ENCODE measurements at places on chromosomes 11 and 22.
A peak's percentile ranks its signal among the peaks of the same experiment; 100 is the strongest.

GRCh38 chr11:94308024-94308423 is 3.6 kb downstream of the IZUMO1R start:
- no peak for DNase-seq

DNA sequence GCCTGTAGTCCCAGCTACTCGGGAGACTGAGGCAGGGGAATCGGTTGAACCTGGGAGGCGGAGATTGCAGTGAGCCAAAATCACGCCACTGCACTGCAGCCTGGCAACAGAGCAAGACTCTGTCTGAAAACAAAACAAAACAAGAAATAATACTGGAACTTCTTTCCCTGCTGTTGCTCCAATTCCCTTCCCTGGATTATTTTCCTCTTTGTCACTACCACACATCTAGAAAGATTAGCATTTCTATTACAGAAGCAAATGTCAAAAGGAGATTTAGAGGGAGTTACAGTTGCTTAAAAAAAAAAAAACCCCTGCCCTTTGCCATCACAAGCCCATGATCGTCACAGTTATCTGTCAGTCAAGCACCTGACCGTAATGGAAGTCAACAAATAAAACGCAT is 17.7 kb upstream of the SCGB1D1 start:
- DNase-seq, result no peak

DNA sequence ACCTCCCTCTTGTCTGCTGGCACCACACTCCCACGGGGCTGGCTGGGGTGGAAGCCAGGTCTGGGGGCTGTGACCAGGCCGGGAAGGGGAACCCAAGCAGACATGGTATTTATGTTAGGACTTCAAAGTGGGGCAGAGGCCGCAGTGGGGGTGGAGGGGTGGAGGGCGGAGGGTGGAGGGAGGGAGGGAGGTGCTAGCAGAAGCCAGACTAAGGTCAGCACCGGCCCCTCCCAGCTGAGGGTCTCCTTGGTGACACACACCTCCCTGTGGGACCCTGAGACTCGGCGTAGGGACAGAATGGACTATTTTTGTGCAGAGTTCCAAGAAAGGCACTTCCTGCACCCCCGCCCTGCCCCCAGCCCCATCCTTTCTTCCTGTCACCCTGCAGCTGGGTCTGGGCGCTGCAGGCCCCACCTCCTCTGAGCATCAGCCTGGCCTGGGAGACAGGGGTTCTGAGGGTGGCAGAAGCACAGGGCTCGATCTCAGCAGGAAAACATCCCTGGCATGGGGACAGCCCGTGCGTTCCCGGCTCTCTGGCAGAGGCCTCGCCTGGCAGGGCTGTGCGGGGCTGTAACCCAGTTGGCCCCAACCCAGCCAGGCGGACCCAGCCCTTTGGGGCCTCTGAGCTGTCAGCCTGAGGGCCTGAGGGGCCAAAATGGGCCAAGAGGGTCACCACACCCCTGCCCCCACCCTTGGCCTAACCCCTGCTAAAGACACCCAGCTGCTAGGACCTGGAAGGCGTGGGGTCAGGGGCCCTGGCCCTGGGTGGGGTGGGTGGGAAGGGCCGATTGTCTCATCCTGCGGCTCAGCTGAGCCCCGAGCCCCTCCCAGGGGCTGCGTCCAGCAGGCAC is 9.6 kb upstream of the CD248 start:
- DNase-seq, result no peak

DNA sequence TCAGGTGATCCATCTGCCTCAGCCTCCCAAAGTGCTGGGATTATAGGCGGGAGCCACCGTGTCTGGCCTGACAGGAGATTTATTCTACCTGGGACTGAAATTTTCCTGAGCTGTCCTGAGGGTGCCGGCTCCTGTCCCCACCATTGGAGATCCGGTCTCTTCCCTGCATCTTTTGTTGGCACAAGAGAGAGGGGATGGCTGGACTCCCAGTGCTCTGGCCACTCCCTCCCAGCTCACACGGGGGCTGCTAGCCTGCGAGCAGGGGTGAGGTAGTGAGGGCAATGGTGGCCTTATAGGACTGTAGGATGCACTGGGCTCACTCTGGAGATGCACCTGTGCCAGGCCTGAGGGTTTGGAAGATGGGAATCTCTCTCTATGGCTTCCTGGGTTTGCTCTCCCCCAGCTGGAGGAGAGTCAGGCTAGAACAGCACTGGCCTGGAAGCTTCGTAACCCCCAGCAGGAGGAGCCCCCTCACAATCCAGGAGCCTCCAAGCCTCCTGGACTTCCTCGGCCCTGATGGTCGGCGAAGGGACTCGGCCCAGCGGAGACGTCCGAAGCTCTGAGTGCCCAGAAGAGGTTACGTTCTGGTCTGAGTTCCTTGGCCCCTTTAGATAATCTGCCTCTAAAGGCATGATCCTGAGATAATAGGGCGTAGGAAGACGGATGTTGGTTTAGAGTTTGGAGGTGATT is 106.4 kb downstream of the NECTIN1 start:
- DNase-seq, result no peak

- no peak for DNase-seq
These were observed 655.7 kb upstream of the KIRREL3 start for GRCh38 chr11:127656116-127656836.

- no peak for DNase-seq
These were observed 390.0 kb upstream of the CADM1 start for GRCh38 chr11:115894176-115894575.

- no peak for DNase-seq
These were observed 87.0 kb downstream of the FAM168A start for GRCh38 chr11:73510877-73511276.

DNA sequence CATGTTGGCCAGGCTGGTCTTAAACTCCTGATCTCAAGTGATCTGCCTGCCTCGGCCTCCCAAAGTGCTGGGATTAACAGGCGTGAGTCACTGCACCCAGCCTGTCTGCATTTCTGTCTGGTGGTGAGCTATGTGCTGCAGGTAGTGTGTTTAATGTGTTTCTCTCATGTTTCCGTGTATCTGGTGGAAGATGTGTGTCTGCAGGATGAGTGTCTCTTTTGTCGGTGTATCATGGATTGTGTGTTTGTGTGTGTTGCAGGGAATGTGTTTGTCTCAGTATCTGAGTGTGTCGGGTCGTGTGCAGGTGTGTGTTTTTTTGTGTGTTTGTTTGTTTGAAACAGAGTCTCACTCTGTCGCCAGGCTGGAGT is 16.1 kb downstream of the SCARF2 start:
- DNase-seq, result no peak

GRCh38 chr11:78020246-78020645 is 2.8 kb downstream of the KCTD14 start:
- no peak for DNase-seq

GRCh38 chr22:34294476-34294875 is 374.2 kb upstream of the LARGE1 start:
- no peak for DNase-seq

DNA sequence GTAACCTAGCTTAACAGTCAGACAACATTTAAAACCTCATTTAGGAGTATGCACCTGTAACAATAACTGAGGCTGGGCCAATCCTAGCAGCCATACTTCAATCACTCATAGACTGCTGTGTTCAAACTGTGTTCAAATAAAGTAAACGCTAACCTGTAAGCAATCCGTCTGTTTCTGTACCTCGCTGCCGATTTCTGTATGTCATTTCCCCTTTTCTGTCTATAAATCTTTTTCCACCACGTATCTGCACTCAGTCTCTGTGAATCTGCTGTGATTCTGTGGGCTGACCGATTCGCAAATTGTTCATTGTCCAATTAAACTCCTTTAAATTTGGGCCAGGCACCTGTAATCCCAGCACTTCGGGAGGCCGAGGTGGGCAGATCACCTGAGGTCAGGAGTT is 12.3 kb downstream of the APOBEC3H start:
- DNase-seq, result no peak

DNA sequence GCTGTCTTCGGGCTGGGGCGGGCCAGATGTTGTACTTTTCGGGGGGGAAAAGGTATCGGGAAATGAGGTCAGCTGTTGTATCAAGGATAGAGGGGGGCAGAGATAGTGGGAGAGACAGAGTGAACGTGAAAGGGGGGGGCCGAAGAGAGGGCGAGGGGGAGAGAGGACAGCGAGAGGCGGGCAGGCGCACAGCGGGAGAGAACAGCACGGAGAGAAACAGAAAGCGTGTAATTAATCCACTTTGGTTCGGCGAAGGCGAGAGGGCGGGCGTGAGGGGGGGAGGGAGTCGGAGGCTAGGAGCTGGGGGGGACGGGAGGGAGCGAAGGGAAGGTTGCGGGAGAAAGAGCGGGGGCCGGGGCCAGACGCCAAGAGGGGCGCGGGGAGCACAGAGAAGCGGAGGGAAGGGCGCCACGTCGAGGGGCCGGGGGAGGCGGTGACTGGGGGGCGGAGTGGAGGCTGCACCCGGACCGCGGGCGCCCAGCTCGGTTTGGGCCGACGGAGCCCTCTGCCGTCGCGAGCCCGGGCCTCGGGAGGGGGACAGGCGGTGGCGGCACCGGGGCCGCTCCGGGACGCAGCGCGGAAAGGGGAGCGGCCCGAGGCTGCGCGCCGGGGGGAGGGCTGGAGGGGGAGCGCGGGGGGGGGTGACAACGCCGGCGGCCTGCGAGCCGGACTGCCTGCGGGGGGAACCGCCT is 612 bp downstream of the IGF2 start:
- no peak for DNase-seq

DNA sequence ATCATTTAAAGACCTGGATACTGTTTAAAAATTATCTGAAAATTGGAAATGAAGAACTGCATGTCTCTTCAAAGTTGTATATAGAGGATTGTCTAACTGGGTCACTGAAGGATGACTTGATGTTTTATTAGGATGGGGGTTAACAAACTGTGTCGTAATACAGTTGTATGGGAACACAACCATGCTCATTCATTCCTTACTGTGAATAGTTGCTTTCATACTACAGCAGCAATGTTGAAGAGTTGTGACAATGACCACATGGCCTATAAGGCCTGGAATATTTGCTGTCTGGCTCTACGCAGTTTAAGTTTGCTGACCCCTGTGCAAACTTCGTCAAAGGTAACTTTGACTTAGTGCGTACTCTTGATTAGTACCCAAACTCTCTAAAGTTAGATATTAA is 38.4 kb downstream of the FDX1 start:
- no peak for DNase-seq

DNA sequence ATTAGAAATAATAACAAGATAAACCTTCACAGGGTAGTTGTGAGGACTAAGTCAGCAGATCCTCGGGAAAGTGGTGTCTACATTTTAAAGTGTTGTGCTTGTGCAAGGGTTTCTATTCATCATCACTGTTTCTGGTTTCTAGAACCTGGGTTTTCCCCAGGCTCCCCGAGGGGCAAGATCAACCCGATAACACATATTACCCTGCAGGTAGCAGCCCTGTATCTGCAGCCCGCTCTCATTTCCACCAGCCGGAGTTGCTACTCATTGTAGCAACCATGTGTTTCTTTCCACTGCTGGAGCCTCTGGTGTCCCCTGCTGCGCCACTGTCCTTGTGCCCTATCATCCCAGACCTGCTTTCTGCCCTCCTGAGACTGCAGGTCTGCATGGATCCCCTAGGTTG is 67.0 kb downstream of the MIAT start:
- DNase-seq, result peak; percentile 5

- DNase-seq, result no peak
These were observed 112.7 kb downstream of the TEAD1 start for GRCh38 chr11:12786891-12787290.

- no peak for DNase-seq
These were observed 2.7 kb upstream of the SEC14L4 start for GRCh38 chr22:30508216-30508615.

DNA sequence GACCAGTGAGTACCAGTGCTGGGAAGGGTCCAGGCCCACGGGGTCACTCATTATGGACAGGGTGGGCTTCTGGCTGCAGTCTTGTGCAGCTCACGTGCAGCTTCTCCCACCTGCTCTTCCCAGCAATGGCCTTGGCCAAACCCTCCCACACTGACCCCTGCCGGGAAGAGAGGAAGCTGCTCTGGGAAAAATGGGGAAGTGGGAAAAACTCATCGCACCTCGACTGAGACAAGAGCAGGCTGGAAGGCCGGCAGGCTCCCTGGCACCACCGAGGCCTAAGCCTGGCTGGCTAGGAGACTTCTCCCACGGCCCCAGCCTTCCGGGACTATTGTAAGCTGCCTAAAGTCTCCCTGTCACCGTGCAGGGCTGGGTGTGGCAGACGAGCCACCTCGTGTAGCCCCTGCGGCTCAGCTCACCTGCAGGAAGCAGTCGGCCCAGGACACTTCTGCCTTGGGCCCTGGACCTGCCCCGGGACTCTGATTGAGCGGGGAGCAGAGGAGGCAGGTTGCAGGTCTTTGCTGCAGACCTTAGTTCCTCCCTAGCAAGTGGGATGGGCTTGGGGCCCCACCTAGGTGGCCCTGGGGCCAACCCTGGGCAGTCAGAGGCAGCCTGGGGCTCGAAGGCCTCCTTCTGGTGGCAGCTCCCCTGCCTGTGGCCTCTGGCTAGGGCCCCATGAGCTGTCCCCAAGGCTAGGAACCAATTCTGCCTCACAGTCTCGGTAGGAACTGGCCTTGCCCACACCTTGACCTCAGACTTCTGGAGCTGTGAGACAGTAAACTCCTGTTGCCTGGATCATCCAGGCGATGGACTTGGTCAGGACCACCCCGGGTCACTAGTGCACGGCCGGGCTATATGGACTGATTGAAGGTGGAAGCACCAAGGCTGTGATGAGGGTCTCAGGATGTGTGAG is 23.1 kb downstream of the MRGPRG start:
- DNase-seq, result peak; percentile 51

GRCh38 chr11:105000167-105000566 is 22.8 kb downstream of the CASP5 start:
- DNase-seq, result no peak

- no peak for DNase-seq
These were observed 40.3 kb downstream of the ALX4 start for GRCh38 chr11:44269369-44270351.

- no peak for DNase-seq
These were observed 53.4 kb downstream of the NCAPD3 start for GRCh38 chr11:134170177-134170918.

GRCh38 chr11:45163956-45164575 is 17.6 kb downstream of the PRDM11 start:
- DNase-seq, result no peak

DNA sequence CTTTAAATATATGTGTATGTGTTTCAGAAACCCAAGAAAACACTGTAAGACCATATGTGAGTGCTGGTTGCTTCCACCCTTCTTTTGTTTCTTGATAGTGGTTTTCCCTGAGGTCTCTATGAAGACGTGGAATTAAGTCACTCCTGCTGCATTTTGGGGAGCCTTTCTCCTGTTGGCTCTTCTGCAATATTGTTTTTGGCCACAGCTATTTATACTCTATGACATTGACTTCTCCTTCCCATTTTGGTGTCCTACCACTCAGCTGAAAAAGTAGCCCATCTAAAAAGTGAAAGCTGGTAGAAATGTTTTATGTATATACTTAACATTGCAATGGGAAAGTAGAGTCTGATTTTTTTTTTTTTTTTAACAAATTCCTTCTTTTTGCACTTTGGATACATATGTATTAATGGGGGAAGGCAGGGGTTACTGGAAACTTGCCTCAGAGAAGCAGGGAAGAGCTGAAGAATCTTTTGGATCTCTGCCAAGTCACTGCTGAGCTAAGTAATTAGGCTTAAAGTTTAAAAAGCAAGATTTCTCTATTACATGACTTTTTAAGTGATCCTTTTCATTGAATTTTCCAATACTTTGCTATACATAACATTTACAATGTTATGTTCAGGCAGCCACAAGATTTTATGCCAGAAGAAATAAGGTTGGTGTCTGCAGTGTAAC is 1.8 kb downstream of the TTC17 start:
- peak; percentile 71 for DNase-seq

Data from inflammatory macrophage treated with lipopolysaccharide for 4 hours (primary cell).